ENCODE measurements at places on chromosomes 11 and 22.

DNA sequence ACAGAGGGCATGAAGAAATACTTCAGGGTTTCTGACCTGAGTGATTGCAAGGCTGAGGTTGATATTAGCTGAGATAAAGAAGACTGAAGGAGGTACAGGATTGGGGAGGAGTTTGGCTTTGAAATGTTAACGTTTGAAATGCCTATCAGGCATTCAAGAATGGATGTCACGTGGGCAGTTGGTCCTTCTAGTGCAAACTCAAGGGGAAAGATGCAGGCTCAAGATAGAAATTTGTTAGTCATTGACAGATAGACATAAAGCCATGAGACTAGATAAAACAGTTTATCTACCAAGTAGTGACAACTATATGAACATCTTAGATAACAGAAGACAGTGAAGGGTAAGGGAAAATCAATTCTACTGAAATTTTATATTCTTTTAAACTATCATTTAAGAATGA is 23.1 kb downstream of the TTC17 start:
- DNase-seq, result no peak

- DNase-seq, result no peak
These were observed 11.8 kb downstream of the KLHL22 start for GRCh38 chr22:20483771-20484170.

DNA sequence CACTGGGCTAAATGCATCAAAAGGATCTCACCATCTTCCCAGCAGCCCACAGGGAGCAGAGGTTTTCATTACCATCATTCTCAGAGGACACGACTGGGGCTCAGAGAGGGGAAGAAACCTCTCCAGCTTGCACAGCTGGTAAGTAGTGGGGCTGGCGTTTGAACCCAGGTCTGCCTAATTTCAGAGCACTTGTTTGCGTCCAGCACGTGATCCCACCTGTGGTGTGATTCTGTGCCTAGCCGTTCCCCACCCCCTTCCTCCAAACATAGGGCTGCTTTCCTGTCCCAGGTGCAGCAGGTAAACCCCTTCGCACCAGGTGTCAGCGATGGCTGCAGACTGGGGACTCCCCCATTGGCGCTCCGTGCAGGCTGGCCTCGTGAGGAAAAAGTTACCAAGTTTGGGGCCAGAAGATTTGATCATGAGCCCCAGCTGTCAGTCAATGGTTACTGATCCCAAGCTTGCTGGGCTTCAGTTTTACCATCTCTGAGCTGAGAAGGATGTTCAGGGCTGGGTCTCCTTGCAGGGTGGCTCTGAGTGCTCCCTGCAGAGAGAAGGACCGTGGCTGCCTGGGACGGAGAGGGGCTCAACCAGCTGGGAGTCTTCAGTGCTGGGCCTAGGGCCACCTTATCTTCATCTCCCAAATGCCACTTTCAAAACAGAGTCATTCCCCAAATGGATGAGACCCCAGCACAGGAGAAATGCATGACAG is 445.6 kb downstream of the TBC1D22A start:
- DNase-seq, result no peak

- DNase-seq, result no peak
These were observed 8.8 kb upstream of the WNT11 start for GRCh38 chr11:76214968-76215548.

DNA sequence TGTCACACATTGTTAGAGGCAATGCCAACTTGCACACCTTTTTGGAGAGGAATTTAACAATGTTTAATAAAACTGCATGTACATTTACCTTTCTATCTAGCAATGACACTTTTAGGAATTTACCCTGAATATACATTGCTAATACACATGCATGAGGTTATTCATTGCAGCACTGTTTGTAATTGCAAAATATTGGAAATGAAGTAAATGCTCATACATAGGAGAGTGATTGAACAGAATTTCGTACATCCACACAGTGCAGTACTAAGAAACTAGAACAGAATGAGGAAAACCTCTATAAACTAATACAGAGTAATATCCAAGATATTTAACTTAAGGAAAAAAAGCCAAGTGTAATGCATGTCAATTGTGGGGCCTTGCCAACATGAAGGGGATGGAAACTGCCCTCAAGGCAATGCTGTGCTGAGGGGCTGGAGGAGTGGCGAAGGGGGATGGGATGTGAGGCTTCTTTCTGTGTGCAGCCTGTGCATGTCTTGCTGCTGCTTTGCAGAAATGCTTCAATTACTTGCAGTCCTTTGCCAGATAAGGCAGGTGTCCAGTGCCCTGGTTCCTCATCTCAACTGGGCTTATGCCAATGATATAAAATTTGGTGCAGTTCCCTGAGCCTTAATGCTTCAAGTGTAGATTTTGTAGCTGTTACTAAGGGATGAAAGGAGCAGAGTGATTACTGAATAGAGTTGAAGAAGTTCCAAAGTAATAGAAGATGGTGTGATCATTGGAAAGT is 96.1 kb downstream of the GRIA4 start:
- DNase-seq, result no peak

- peak; percentile 85 for DNase-seq
These were observed 22.3 kb upstream of the PHLDA2 start for GRCh38 chr11:2951231-2952110.

GRCh38 chr11:103959279-103959942 is 77.0 kb upstream of the DDI1 start:
- peak; percentile 70 for DNase-seq

DNA sequence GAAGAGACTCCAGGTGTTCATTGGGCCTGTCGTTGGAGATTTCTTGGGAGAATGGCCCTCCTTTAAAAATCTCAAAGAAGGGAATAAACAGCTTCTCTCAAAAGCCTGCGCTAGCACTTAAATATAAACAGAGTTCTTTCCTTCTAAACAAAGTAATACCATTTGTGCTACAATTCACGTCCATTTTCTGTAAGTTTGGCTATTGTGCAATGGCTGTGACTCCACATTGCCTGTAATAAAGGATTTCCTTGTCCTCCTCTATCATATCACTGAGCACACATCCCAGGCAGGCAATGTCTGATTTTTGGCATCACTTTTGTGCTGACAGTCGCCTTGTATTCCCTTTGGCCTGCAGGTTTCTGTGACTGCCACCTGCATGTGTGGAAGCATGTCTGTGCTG is 4.9 kb upstream of the ADAMTS8 start:
- DNase-seq, result no peak

GRCh38 chr11:1131033-1131911 is 26.5 kb upstream of the MUC5AC start:
- DNase-seq, result no peak

GRCh38 chr11:13318498-13319295 is 41.1 kb downstream of the BMAL1 start:
- no peak for DNase-seq

- peak; percentile 62 for DNase-seq
These were observed 68.3 kb downstream of the PLEKHA7 start for GRCh38 chr11:16945671-16946469.

DNA sequence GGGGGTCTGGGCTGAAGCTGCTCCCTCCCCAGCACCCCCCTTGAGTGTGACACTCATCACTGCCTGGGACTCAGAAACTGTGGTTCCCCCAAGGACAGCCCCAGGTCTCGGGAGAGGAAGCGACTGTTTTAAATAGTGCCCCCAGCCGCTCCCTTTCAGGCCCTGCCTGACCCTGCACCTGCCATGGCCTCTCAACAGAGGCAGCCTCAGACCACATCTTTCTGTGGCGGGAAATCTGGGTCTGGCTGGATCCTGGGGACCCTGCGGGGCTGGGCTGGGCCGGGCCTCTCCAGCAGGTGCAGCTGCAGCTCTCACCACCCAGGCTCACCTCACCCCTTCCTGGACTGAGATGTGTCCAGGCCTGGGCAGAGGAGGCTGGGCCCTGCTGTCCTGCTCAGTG is 3.7 kb upstream of the IGLL1 start:
- no peak for DNase-seq

GRCh38 chr22:49323751-49324415 is 503.8 kb downstream of the BRD1 start:
- DNase-seq, result no peak

GRCh38 chr11:73717136-73717535 is 43.7 kb downstream of the RAB6A start:
- DNase-seq, result no peak

DNA sequence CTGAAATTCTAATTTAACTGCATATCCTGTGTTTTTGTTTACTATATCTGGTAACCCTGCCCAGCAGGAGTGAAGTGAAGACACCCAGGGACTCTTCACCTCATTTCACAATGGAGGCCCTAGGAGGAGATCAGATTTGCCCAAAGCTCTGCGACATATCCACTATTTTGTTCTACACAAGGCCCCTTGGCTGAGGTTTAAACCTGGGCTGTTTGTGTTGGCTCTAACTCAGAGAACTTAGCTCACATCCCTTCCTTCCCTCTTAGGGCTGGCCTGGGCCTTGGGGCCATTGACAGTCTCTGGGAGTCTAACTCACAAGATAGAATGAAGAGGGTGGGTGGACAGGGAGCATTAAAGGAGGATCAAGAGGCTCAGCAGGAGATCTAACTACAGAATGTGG is 8.2 kb upstream of the PLA2G3 start:
- DNase-seq, result no peak

- DNase-seq, result no peak
These were observed 123.7 kb downstream of the GRIK4 start for GRCh38 chr11:120635136-120635810.

- peak; percentile 50 for DNase-seq
These were observed 26.1 kb downstream of the ABTB2 start for GRCh38 chr11:34331736-34332135.

DNA sequence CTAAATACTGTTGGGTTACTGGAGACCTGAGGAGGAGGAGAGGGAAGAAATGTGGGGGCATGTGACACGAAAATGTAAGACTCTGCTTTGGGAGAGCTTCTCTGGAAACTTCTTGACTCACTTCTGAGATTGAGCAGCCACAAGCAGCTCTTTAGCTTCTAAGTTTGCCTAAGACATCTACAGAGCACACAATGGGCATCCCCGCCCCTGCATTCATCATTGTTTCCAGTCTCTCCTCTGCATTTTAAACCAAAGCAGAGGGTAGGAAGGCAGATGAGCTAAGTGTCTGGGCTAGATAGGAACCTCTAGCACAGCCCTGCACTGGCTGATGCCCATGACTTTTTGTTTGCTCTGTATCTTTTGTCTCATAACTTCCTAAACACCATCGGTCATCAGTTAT is 2.1 kb upstream of the OR52D1 start:
- no peak for DNase-seq

- no peak for DNase-seq
These were observed 709.7 kb upstream of the LRRC4C start for GRCh38 chr11:42169191-42169590.

- DNase-seq, result no peak
These were observed 10.5 kb downstream of the GTF2H1 start for GRCh38 chr11:18332891-18333290.

GRCh38 chr11:2166091-2166851 is 5.3 kb upstream of the INS start:
- peak; percentile 25 for DNase-seq

DNA sequence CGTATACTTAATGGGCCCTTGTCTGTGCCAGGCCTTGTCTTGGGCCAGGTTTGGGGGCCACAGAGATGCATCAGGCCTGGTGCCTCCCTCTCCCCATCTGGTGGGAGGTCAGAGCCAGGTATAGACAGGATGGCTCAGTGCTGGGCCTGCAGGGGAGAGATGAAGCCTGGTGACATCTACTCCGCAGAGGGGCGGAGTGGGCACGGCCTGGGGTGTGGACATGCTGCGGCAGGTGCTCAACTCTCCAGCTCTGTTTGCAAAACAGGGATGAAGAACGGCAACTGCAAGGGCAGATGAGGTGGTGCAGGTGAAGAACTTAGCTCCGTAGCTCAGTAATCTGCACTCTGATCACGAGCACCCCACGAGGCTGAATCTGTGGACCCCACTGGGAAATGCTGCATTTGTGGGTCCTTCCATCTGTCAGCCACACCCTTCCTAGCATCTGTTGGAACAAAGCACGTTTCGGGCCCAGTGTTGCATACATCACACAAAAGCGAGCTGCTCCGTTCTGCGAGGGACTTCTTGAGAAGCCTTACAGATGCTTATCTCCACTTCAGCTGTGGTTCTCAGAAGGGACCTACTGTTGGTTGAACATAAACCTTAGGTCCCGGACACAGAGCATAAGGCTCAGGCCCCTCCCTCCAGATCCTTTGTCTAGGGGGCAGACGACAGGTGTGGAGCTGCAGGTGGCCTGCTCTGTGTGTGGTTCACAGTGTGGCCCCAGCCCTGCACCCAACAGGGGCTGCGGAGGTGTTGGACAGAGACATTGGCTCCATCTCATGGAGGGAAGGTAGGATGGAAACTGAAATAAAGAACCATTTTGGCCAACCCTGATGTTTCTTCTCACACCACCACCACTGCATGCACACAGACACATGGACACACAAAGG is 78.3 kb downstream of the LRRC32 start:
- no peak for DNase-seq

DNA sequence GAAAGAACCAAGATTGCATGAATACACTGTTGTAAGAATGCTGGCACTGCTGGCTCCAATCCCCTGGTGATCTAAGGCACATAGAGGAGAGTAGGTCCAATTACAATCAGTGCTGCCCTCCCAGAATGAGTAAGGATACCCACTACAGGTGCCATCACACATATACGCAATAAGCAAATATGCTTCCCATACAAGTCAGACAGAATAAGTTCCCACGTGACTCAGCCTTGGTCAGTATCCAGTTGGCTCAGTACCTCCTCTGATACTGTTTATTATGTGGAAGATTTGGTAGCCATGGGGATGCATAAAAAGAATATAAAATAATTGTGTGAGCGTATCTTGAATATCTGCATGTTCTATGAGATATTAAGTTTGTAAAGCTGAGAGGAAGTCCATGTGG is 8.9 kb upstream of the OR2D3 start:
- peak; percentile 1 for DNase-seq

- DNase-seq, result no peak
These were observed 42.3 kb upstream of the RDX start for GRCh38 chr11:110338684-110339083.

- DNase-seq, result no peak
These were observed 5.8 kb downstream of the MMP3 start for GRCh38 chr11:102837646-102838045.

DNA sequence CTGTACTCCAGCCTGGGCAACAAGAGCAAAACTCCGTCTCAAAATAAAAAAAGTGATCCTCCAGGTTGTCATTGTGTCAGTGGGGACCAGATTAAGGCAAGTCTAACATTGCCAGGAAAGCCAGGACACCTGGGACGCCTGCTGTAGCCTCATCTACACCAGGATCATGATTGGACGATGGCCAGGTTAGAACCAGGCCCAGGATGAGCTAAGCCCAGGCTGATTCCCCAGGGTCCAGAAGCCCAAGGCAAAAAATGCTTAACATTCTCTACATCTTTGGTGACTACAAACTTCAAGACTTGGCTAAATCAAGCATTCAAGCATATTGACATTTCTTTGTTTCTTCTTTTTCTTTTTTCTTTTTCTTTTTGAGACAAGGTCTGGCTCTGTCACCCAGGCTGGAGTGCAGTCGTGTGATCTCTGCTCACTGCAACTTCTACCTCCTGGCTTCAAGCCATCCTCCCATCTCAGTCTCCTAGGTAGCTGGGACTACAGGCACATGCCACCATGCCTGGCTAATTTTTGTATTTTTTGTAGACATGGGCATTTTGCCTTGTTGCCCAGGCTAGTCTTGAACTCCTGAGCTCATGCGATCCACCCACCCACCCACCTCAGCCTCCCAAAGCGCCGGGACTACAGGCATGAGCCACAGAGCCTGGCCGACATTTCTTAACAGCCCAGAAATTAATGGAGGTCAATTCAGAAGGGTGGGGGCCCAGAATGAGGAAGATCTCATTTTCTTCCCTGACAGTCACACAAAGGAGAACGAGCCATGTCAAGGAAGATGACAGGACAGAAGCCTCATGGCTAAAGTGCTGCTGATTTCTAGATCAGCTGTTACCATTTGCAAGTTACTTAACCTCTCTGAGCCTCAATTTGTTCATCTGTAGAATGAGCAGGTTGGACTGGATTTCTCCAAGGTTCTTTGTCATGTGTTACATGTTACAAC is 12.5 kb upstream of the PTPRJ start:
- DNase-seq, result peak; percentile 75

All from EL (cell line).